Activated gamma-delta T cell treated with anti-CD3 and anti-CD28 coated beads, Interleukin-2, amount 50 U/mL, for 16 hours (primary cell): ENCODE measurements at places on chromosomes 6 and 20.

DNA sequence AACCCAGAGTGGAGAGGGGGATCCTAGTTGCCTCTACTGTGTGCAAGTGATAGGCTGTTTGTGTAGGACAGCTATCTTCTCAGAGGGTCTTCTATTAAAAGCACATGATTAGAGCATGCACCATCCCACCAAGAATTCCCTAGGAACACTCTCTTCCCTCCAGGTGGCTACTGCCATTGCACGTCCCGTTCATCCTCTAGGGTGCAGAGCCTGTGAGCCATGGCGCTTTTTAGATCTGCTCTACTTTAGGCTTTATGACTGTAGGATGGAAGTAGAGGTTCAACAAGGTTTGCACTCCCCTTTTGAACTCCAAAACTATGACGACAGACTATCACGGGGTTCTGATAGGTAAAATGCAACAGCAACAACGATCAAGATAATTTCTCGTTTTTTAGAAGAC is 90.5 kb upstream of the SAMD5 start:
- DNase-seq: no peak

DNA sequence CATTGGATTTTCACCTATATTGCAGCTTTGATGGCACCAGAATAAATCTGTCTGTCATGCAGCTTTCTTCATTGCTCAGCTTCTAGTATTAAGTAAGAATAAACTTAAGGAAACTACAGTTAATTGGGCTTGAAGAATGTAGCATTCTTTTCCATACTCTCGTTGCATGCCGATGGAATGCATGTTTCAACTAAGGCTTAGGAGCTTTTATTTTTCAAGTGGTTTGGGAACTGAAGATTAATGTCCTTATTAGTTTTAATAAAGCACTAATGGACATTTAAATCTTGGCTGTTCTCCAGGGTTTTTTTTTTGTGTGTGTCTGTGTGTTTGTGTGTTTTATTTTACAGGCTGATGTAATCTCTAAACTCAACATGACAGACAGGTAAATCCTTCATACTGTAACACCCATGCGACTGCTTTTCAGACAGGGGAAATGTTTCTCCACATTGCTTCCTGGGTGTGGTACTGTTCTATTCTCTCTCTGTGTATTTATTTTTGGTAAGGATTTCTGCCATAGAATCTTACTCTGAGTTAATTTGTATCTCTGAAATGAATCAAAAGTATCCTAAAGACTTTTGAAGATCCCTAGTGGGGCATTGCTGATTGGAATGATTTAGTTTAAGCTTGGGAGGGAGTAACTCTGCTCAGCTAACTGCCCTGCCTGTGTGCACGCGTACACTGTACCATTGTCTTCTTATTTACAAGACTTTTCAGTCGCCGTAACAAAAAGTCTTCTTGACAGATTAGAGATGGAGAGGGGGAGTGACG is 38.0 kb downstream of the SLC9A8 start:
- DNase-seq: no peak

GRCh38 chr20:23269954-23270353 is 80.6 kb upstream of the NXT1 start:
- no peak for DNase-seq

- DNase-seq: no peak
Measured at GRCh38 chr6:21180155-21180554, 413.4 kb upstream of the SOX4 start.

GRCh38 chr6:44867571-44868334 is 460.4 kb upstream of the RUNX2 start:
- DNase-seq: no peak

DNA sequence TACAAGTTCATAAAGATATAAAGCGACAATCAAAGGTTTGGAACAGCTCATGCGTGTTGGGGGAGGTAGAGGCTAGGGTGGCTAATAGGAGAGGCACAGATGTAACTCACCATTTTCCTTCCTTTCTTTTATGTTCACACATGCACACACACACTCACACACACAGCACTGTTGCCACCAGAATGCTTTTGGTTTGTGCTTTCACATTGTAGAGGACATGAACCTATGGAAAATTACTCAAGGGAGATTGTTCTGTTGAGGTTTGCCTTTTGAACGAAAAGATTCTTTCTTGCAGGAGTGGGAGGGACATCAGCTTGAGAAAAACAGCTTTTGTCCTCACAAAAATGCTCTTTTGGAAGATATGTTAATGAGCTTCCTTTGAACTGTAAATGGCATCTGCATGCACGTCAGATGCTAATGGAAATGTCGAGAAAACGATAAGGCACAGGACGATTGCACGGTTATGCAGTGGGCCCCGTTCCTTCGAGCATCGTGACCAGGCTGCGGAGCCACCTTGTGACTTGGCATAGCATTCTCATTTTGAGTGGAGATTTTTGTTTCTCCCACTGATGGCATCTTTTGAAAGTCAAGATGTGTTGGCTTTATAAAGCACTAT is 724.1 kb downstream of the KIF16B start:
- no peak for DNase-seq

- DNase-seq: no peak
Measured at GRCh38 chr6:31784098-31784925, 7.2 kb upstream of the VWA7 start.

GRCh38 chr6:159217595-159218275 is 48.5 kb downstream of the FNDC1 start:
- no peak for DNase-seq

DNA sequence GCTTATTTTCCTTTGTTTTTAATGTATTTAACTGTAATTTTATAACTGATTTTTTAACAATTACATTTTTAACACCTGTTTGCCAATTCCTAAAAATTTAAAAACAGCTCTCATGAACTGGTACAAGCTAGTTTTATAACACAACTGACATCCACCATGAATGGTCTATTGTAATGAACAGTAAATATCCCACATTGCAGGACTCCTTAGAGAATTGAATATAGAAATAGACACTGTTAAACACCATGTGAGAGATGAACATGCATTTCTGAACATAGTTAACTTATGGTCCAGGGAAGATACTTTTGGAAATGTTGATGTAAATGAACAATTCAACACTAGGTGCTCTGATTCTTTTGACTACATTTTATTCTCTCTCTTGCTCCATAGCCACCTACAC is 195.1 kb upstream of the GMDS start:
- DNase-seq: no peak

GRCh38 chr6:147654103-147654845 is 145.8 kb downstream of the SAMD5 start:
- DNase-seq: no peak

GRCh38 chr20:58148891-58149290 is 79.6 kb downstream of the ANKRD60 start:
- no peak for DNase-seq

GRCh38 chr6:127341471-127342202 is 1.8 kb downstream of the ECHDC1 start:
- DNase-seq: no peak

DNA sequence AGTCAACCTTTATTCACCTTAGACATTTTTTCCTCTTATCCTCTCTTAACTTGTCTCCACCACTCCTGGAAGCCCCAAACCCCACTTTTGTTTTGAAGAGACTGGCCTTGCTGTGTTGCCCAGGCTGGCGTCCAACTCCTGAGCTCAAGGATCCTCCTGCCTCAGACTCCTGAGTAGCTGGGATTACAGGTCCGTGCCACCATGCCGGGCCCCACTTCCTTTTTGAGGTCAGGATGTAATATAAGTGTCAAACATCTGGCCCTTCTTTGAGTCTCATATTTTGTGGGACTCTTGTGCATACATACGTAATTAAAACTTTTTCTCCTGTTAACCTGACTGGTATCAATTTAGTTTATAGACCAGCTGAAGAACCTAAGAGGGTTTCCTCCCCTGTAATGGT is 1.4 kb upstream of the CDK19 start:
- no peak for DNase-seq

DNA sequence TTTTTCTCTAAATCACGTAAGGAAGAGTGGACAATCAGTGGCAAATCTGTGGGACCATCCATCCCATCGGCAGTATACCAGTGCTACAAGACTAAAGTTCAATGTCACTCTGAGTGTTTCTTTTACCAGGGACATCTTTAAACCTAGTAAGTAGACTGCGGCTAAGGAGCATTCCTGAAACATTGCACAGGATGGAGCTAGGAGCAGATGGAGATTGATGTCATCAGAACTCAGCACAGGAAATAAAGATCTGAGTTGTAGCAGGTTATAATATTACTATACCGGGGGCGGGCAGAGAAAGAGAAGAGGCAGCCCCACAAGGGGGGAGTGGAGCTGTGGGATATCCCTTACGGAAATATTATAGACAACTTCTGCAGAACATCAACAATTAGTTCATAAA is 162.1 kb downstream of the MTFR2 start:
- no peak for DNase-seq

- no peak for DNase-seq
Measured at GRCh38 chr6:72746276-72746675, 124.4 kb downstream of the KCNQ5 start.

GRCh38 chr20:25259358-25259757 is 11.5 kb downstream of the PYGB start:
- no peak for DNase-seq

DNA sequence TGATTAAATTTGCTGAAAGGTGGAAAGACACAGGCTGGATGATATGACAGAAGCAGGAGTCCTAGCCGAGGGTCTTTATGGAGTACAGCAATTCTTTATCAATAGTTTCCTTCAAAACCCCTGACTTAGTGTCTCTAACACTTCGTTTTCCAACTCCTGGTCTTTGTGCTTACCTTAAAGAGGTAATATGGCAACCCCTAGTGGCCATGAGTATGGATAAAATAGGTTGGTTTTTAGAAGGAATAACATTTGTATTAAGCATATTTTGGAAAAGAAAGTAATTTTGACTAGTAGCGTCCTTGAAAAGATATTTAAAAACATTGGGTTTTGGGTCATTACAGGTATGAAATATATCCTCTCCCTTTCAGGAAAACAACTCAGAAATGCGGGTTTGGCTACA is 51.9 kb downstream of the VGLL2 start:
- DNase-seq: no peak

- DNase-seq: no peak
Measured at GRCh38 chr6:17884498-17885478, 102.6 kb downstream of the KIF13A start.

GRCh38 chr20:38239441-38239840 is 21.1 kb downstream of the KIAA1755 start:
- DNase-seq: no peak

DNA sequence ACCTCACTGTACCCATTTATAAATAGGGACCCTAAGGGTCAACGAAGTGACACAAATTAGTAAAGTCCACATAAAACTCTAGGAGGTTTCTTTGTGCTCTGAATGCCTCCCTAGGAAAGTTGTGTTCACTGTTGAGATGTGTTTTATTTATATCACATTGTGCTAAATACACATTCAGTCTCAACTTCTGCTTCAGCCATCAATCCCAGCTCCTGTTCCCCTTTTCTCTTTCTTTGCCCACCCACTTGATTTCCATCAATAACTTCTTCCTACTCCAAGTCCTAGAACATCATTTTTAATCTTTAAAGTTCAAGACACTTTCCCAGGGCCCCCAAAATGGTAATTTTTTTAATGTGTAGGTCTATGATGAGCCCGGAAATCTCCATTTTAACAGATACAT is 208.3 kb upstream of the RAB32 start:
- no peak for DNase-seq

DNA sequence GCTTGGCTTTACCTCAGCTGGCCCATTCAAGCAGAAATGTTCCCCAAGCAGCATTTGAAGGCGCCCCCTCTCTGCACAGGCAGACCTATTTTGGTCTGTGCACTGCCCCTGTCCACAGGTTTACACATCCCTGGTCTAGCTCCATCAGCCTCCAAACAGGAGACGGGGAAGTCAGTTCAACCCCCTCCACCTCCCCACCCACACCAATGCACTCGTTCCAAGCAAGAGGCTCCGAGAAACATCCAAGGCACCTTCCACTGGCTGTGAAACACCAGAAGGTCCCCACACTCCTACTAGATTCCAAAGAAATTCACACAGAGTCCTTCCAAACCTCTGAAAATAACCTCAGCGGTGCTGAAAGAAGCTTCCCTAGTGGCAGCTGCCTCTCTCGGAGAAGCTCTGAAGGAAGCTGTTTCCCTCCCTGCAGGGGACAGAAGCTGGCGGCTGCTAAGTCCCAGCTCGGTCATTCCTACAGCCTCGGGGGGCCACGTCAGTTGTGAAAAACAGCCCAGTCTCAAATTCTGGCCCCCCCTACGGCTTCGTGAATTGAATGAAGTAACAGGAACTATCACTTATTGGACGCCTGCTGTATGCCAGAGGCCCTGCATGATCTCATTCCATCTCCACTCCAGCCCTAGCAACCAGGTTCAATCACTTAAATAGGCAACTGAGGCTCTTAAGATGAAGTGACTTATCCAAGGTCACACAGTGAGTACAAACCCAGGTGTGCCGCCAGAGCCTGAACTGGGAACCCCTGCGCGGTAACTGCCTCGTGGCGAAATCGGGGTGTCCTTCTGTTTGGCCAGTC is 815 bp downstream of the SPATA2 start:
- DNase-seq: no peak

GRCh38 chr6:163398815-163399214 is 15.7 kb upstream of the QKI start:
- DNase-seq: no peak

- DNase-seq: no peak
Measured at GRCh38 chr20:31678389-31679356, 41.0 kb downstream of the COX4I2 start.

- DNase-seq: no peak
Measured at GRCh38 chr6:110813338-110814101, 1.7 kb downstream of the CDK19 start.

DNA sequence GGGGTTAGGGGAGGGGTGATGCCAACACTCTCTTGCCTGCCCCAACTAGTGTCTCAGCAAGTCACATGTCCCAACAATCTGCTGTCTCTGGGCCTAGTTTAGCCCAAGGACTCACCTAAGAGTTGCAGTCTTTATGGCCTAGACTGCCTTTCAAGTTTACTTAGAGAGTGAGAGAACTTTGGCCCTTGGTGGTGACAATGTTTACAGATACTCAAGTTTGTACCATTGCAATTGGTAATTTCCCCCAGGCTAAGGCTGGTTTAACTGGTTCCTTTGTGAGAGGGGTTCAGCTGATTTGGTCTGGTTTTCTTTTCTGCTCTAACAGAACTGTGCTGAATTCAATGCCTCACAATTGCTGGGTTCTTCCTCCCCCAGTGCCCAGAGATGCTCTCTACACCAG is 1279.9 kb upstream of the EYS start:
- DNase-seq: no peak

DNA sequence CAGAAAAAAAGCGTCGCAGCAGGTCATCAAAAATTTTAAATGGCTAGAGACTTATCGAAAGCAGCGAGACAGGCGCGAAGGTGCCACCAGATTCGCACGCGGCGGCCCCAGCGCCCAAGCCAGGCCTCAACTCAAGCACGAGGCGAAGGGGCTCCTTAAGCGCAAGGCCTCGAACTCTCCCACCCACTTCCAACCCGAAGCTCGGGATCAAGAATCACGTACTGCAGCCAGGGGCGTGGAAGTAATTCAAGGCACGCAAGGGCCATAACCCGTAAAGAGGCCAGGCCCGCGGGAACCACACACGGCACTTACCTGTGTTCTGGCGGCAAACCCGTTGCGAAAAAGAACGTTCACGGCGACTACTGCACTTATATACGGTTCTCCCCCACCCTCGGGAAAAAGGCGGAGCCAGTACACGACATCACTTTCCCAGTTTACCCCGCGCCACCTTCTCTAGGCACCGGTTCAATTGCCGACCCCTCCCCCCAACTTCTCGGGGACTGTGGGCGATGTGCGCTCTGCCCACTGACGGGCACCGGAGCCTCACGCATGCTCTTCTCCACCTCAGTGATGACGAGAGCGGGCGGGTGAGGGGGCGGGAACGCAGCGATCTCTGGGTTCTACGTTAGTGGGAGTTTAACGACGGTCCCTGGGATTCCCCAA is at the start of gene EEF1A1:
Gene EEF1A1 (minus strand): TSS at position 345 of the 663 bp plus-strand sequence. CDS start 1,006 bp downstream, outside the sequence.
- DNase-seq: peak; percentile 100

- no peak for DNase-seq
Measured at GRCh38 chr6:25239059-25239458, 40.1 kb upstream of the CARMIL1 start.
